Stimulated activated CD8-positive, alpha-beta memory T cell treated with anti-CD3 and anti-CD28 coated beads, Interleukin-4, amount 100 ng/mL, for 24 hours (primary cell): ENCODE measurements at places on chromosomes 7 and 10.

GRCh38 chr10:86411281-86411841, 44.8 kb upstream of the GRID1 start:
- DNase-seq: no peak

DNA sequence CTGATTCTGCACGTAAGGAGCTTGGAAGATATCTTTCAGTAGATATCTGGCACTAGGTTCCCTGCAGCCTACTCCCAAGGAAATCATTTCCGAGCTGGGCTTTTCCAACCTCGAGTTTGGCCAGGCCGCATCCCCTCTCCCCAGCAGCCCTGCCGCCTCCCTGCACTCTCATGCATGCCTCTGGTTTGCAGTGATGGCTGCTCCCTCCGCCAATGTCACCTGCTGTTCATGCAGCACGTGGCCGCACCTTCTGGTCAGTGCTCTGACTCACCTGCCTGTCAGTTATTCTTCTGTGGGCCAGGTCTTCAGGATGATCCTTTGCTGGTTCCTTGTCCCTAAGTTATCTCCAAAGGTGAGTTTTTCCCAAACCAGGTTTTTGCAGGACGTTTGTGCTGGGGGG, 50.6 kb upstream of the RASGEF1A start:
- DNase-seq: no peak

DNA sequence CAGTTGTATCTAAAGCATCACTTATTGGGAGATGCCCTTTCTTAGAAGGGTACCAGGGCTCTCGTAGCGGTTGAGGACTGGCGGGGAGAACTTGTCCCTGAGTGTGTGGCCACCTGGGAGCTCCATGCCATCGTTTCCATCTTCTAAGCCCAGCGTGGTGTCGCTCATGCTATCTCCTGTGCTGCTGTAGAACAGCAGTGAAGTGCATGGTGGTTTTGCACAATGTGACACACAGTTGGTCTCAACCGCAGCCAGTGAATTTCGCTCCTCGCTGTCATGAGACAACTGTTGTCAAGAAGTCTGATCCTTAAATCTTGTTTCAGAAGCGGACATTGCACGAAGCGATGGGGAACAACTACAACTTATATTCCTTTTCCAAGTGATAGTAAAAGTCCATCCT, 283.4 kb downstream of the GRID1 start:
- DNase-seq: no peak

- no peak for DNase-seq
Observed at GRCh38 chr7:43199371-43200160, 87.1 kb downstream of the HECW1 start.

GRCh38 chr10:124074501-124075109, 18.8 kb downstream of the CHST15 start:
- DNase-seq: no peak

DNA sequence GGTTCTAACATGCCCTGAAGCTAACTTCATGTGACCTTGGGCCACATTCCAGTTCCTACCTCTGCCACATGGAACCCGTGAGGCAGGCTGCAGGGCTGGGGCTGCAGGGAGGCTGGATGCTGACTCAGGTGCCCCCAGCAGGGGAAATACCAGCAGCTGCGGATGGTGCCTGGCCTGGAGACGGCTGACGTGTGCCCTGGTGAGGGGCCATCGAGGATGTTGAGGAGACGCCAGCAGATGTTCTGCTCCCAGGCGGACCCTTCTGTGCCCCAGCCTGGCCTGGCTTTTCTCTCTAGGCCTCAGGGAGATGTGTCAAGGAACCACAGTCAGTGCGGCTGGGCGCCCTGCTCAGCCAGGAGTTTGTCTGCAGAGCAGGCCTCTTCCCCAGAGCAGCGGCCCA, 8.8 kb downstream of the BAG3 start:
- no peak for DNase-seq

- DNase-seq: no peak
Observed at GRCh38 chr7:141132671-141133070, 58.8 kb downstream of the TMEM178B start.

DNA sequence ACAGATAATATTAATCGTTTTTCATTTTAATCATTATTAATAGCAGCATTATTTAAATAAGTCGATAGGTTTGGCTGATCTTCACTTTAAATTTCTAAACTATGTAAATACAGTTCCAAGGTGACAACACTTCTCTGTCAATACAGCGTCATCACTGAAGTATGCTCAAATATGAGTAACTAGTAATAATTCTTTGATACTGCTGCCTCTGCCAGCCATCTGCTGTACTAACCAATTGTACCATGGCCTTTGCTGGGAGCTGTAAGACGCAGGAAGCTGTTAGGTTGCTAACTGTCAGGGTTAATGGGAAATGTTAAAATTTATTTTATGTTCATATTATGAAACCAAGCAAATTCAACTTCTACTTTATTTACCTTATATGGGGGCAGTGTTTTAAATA, 1650.5 kb upstream of the LRRTM3 start:
- DNase-seq: no peak

- DNase-seq: no peak
Observed at GRCh38 chr7:108802650-108803049, 233.0 kb downstream of the DNAJB9 start.

DNA sequence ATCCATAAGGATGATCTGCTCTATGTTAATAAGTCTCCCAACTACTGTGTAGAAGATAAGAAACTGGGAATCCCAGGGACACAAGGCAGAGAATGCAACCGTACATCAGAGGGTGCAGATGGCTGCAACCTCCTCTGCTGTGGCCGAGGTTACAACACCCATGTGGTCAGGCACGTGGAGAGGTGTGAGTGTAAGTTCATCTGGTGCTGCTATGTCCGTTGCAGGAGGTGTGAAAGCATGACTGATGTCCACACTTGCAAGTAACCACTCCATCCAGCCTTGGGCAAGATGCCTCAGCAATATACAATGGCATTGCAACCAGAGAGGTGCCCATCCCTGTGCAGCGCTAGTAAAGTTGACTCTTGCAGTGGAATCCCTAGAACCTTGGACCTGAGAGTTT, 10.3 kb downstream of the WNT16 start:
- DNase-seq: no peak

DNA sequence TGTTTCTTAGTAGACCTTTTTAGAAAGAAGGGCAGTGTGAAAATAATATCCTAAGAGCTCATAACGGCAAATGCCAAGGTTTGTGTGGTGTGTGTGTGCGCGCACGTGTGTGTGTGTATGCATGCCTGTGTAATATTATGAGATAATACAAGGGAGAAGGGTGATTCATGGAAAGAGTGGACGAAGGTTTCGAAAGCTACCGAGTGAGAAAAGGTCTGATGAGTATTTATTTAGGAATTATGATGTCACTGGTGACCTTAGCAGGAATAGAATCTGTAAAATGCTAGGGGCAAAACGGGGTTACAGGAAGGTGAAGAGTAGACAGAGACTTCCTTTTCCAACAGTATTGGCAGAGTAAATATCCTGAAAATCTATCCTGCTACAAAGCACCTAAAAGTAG, 107.3 kb downstream of the AHR start:
- no peak for DNase-seq

DNA sequence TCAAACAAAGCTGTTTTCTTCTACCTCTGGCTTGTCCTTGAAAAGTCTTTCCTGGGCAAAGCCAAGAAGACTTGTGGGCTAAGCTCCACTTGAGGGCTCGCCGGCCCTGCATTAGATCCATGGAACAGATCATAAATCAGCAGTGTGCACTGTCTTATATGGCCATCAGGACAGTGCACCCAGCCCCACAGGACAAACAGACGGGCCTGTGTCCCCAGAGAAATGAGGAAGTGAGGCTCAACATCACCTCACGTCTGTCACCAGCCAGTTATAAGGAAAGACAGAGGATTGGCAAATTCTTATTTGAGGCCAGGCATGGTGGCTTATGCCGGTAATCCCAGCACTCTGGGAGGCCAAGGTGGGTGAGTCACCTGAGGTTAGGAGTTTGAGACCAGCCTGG, 12.3 kb upstream of the IFT22 start:
- DNase-seq: no peak

DNA sequence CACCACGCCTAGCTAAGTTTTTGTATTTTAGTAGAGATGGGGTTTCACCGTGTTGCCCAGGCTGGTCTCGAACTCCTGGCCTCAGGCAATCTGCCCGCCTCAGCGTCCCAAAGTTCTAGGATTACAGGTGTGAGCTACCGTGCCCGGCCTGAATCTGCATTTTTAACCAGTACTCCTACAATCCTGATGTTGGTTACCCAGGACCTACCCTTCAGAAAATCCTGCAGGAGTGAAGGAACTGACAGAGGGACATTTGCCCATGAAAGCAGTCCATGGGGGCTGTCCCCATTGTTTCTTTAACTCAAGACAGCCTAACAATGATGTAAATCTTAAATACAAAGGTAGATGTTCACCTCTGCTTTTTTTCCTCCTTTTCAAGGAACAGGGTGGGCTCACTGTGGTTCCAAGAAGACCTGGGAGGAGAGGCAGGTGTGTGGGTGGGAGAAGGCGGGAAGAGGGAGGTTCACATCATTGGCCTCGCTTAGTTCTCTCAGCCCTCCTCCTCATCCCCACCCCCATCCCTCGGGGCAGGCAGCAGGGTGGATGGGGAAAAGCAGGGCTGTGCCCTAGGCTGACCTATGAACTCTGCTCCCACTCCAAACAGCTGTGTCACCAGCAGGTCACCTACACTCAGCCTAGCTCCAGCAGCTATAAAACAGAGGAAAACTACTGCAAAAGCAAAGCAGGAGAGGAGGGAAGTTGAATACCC, 13.5 kb downstream of the LRRC20 start:
- DNase-seq: no peak

DNA sequence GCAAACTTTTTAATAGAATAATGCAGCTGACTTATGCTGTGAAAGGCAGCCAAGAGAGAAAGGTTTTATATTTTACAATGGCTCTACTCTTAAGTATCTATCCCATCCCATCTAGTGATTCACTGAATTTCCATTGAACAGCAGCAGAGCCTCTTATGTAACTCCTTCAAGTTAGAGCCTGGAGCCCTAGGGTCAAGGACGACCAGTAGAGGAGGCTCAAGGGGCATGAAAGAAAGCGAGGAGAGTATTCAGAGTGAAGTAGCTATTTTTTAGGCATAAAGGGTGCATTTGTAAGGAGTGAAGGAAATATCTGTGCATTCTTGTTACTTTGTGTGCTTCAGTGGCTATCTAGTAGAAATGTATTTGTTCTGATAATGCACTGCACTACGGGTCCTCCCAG, 180.2 kb upstream of the TPK1 start:
- no peak for DNase-seq

GRCh38 chr10:61779950-61780659, 117.4 kb downstream of the CABCOCO1 start:
- DNase-seq: no peak

DNA sequence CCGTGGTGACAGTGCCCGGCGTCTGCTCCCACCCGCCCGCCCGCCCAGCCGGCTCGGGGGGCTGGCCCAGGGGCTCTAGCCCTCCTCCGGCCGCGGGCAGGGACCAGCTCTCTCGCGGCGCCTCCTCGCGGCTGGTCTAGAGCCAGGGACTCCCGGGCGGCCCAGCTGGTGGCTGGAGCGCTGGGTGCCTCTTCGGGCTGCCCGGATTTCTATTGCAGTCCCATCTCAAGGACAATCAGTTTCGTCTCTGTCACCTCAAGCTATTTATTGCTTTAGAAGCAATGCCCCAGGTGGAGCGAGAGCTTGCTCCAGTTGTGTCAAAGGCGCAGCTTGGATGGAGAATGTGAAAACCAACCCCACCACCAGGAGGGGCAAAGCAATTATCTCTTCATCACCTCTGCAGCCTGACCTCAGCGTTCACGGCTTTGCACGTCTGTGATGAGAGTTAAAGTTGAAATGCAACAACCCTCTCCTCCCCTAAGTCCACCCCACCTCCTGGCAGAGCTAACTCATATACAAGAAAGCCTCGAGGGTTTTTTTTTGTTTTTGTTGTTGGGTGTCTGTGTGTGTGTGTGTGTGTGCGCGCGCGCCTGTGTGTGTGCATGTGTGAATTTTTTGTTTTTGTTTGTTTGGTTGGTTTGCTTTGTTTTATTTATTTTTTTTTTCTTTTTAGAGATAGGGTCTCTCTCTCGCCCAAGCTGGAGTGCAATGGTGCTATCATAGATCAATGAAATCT, at the start of gene ITGA8:
Gene ITGA8, minus strand, starts transcription at position 24 of the 736 bp plus-strand sequence. CDS start 151 bp downstream, outside the sequence.
- no peak for DNase-seq

GRCh38 chr10:92387289-92387940, 96.4 kb downstream of the MARCHF5 start:
- no peak for DNase-seq

GRCh38 chr7:48250441-48250951, 79.2 kb downstream of the ABCA13 start:
- DNase-seq: no peak

DNA sequence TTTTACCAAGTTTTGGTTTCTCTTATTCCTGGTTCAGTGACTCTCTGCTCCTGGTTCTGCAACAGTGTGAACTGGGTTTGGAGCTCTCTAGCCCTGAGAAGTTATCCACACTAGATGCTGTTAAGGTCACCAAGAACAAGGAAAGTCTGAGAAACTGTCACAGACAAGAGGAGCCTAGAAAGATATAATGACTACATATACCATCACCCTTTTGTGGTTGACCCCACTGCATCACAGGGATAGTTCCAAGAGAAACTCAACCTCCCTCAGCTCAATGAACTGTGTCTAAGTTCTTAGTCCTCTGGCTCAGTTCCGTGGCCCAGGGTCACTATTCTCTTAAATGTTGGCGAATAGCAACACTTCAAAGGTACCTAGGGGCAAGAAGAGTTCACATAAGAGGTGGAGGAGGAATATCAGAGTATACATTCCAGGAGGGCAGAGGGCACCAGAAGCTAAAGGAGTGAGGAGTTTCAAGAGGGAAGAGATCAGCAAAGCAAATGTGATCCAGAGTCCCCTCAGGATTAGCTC, 171.5 kb downstream of the BUB3 start:
- no peak for DNase-seq

GRCh38 chr7:26698806-26699205, 165.6 kb downstream of the SKAP2 start:
- DNase-seq: no peak

DNA sequence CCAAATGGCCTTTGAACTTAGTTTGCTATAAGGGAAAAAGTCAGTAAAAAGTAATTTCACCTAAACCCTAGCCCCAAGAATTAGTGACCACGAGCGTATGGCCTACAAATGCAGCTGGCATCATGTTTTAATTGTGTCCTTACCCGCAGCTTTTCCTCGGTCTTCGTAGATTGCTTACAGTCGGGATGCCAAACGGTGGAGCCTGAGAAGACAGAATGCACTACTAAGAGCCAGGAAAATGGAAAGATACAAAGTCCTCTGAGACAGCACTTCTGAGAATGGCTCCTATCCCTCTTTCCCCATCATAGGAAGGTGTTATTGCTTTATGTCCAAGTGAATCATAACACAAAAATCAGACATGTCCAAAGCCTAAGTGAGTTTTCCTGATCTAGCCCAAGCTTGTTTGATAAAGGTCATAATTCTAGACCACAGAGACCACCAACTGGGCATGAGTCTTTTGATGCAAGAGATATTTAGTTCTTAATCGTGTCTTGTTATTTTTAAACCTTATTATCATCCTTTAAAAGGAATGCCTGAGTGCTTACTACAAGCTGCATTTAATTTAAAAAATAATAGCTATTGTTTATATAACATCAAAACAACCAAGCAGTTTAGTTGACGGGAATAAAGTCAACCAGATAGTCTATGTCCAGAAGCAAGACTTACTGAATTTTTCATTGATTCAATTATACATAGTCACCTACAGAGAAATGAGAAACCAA, 83.7 kb upstream of the AFAP1L2 start:
- no peak for DNase-seq

- DNase-seq: no peak
Observed at GRCh38 chr7:156082048-156083040, 270.1 kb upstream of the SHH start.

GRCh38 chr10:31947144-31947926, 18.7 kb upstream of the ARHGAP12 start:
- no peak for DNase-seq
